ENCODE measurements at places on chromosomes 3 and 15. TPM values are rescaled to one million over a fixed set of nuclear protein-coding genes. Genes with fewer than 3 reads are reported as not detected.
A peak's percentile ranks its signal among the peaks of the same experiment; 100 is the strongest.

The MAP6D1 gene
- 2.3 TPM for total RNA-seq

The ITGA11 gene
- 23.5 TPM for total RNA-seq

The SHF gene
- total RNA-seq = 5.0 TPM

The FRMD4B gene
- total RNA-seq = 14.0 TPM

The INAFM2 gene
- 55.8 TPM for total RNA-seq

The PLA2G4E gene
- not detected for total RNA-seq

The HESX1 gene
- total RNA-seq = 0.77 TPM

The SLC30A4 gene
- total RNA-seq = 3.2 TPM

The FES gene
- total RNA-seq = 15.4 TPM

The GALNT15 gene
- total RNA-seq = 7.0 TPM

The SNAP23 gene
- 23.8 TPM for total RNA-seq

The INKA1 gene
- 1.7 TPM for total RNA-seq

The GOLGA6D gene
- total RNA-seq = not detected

The FEZF2 gene
- total RNA-seq = not detected

The P2RY12 gene
- total RNA-seq = 1.0 TPM

DNA sequence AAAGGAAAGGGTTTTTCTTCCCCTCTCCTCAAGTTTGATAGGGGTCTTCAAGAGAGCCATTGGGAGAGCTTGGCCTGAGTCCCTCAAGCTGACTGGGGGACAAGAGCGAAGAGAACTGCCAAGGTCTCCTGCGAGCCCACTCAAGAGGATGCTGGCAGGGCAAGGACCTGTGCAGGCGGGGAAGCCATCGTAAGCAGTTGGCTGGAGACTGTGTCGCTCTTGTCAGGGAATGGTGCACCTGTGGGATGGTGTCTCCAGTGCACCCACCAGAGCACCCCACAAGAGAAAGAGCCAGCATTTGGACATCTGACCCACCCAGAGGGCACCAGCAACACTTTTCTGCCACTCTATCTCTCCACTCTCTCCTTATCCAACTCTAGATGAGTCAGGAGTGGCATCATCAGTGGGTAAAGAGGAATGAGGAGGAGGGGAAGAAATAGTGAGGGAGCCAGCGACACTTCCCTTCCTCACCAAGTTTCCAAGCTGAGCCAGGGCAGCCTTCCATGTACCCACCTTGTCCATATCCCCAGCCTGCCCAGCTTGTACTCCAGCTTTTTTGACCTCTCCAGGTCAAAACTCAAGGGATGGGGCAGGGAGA is 13.6 kb upstream of the XIRP1 start:
- no peak for DNase-seq

GRCh38 chr3:182729903-182730674 is 63.2 kb upstream of the ATP11B start:
- no peak for DNase-seq

GRCh38 chr15:42363942-42364341 is 4.6 kb downstream of the CAPN3 start:
- no peak for DNase-seq

GRCh38 chr15:49278751-49279150 is 108.7 kb downstream of the GALK2 start:
- DNase-seq = no peak

GRCh38 chr3:49500732-49501609 is 30.9 kb downstream of the DAG1 start:
- DNase-seq = peak; percentile 44

GRCh38 chr3:47961815-47962606 is 54.2 kb downstream of the MAP4 start:
- DNase-seq = no peak

DNA sequence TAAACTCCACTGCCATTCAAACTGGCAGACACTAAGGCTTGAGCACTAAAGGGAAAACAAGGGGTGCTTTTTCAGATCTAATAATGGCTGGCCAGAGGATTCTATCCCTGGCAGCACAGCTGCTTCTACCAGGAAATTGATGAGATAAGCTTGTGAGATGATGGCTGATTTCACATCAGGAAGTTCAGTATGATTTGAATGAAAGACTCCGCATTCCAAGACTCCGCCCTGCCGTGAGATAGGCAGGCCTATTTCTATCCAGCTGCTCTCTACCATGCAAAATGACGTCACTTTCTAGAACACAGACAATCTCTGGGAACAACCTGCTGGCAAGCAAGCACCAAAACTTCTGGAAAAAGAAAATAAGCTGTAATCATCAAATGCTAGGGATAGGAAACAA is 171.8 kb downstream of the WDR76 start:
- peak; percentile 55 for DNase-seq

- DNase-seq = no peak
Measured at GRCh38 chr3:187995043-187995400, 158.9 kb upstream of the LPP start.

DNA sequence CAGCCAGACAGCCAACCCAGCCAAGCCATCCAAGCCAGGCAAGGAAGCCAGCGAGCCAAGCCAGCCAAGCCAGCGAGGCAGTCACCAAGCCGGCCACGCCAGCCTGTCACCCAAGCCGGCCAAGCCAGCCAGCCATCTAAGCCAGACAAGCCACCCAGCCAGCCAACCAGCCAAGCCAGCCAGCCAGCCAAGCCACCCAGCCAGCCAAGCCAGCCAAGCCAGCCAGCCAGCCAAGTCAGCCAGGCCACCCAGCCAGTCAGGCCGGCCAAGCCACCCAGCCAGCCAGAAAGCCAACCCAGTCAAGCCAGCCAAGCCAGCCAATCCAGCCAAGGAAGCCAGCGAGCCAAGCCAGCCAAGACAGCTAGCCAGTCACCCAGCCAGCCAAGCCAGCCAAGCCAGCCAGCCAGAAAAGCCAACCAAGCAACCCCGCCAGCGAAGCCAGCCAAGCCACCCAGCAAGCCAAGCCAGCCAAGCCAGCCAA is 201.2 kb downstream of the GOLGA6L6 start:
- peak; percentile 77 for DNase-seq

GRCh38 chr3:129627350-129628168 is 21.1 kb upstream of the PLXND1 start:
- DNase-seq = peak; percentile 75

GRCh38 chr3:61887206-61887605 is 325.8 kb downstream of the PTPRG start:
- DNase-seq = no peak

GRCh38 chr3:71397046-71397445 is 186.5 kb downstream of the FOXP1 start:
- DNase-seq = no peak

GRCh38 chr3:52213901-52214300 is 11.5 kb downstream of the TLR9 start:
- DNase-seq = no peak

DNA sequence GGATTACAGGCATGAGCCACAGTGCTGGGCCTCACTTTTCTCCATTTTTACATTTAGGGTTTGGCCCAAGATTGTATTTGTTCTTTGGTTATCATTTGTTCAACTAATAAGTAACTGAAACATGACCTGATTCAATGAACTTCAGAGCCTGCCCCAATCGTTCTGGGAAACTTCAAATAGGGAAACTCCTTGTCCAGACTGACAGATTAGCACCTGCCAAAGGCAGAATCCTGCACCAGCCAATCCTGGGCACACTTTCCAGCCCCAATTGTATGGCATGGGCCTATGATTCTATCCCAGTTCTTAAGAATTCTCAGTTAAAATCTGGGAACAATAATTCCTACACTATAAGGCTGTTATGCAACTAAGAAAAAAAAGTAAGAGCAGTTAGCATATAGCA is 18.3 kb upstream of the RAB43 start:
- DNase-seq = no peak

GRCh38 chr3:15631426-15632211 is 30.1 kb downstream of the BTD start:
- DNase-seq = no peak

- DNase-seq = no peak
Measured at GRCh38 chr3:66642484-66642883, 141.7 kb upstream of the LRIG1 start.

GRCh38 chr3:56858331-56858730 is 56.6 kb upstream of the ARHGEF3 start:
- DNase-seq = no peak

DNA sequence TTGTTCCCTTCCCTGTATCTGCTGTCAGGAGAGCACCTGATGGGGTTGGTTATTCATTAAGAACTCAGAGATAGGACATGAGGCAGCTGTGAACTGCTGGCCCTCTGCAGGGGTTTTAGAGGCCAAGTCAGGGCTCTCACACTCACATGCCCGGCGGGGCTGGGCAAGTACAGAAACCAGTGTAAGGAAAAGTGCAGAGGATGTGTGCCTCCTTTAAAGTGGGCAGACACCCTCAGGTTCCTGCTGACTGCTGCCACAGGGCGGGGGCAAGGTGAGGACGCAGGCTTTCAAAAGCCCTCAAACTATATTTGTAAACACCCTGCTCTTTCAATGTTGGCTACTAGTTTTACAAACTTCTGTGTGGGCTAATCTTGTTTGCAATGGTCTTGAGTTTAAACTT is 22.4 kb downstream of the CXCR6 start:
- DNase-seq = no peak

DNA sequence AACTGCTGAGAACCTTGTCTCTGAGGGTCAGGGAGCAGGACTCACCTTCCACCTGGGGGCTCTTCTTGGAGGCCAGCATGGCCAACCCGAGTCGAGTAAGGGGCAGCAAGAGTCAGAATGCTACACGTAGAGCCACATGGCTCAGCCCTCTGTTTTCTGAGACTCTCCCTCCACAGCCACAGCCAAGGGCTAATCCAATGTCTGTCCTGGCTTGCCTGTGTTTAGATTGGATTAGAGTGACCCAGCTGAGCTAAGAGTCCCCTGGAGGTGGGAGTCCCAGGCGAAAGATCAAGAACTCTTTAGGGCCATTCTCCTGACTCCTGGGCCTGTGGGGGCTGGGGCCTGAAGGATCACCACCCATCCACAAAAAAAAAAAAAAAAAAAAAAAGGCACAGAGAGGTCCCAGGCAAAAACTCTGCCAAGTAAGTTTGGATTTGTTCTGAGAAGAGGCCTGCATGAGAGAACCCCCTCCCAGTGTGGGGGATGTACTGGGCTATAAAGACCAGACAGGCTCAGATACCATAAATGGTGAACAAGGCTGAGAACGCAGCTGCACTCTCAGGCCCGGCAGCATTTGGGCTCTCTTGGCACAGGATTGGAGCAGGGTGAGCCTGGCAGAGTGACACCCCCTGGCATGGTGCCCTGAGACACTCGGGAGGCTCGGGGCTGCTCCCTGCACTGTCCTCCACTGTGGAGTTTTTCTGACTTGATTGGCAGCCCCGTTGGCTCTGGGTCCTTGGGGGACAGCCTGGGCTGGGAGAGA is 88.0 kb upstream of the OSBPL11 start:
- peak; percentile 73 for DNase-seq
